ENCODE measurements at places on chromosomes 4 and X.

DNA sequence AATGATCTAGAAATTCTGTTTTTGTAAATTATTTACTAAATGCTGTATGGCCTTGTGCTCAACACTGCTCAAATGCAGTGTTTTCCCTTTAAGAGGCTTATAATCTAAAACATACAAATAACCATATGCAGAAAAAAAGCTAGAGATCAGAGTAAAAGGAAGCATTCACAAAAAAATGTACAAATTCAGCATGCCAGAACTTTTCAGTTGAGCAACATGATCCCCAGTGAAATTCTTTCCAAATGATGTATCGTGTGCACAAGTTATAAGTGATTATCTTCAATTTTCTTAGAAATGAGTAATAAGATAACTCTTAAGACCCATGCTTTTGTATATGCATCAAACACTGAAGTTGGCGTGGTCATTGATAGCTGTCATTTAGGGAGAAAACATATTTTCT is 5.0 kb downstream of the GPC3 start:
- DNase-seq, result no peak

- no peak for DNase-seq
Measured at GRCh38 chr4:77012726-77013125, 63.1 kb downstream of the CCNI start.

GRCh38 chr4:140252141-140252741 is 98.3 kb upstream of the MAML3 start:
- DNase-seq, result no peak

- DNase-seq, result no peak
Measured at GRCh38 chrX:50941638-50942037, 31.1 kb downstream of the BMP15 start.

GRCh38 chrX:109187473-109188168 is 294.3 kb downstream of the GUCY2F start:
- no peak for DNase-seq
